ENCODE measurements at places on chromosomes 7 and 10.

GRCh38 chr10:47340608-47341170, 7.5 kb upstream of the RBP3 start:
- no peak for DNase-seq

- no peak for DNase-seq
These were observed 469.0 kb upstream of the IGFBP3 start for GRCh38 chr7:46390042-46390441.

DNA sequence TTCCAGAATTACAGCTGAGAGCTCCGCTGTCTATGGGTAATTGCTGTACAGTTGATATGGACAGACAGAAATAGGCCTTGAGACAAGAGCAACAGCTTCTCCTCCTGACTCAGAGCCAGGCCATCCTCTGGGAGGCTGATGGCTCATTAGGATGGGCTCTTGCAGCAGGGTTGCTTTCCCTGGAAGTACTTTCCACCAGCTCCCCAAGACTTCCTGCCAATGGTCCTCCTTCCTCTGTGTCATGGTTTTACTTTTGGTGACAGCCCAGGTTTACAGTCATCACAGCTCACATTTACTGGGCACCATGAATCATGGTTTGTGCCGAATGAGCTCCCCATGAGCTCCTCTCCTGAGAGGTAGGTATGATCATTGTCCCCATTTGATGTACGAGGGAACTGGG, 131.8 kb downstream of the HECW1 start:
- DNase-seq = no peak

DNA sequence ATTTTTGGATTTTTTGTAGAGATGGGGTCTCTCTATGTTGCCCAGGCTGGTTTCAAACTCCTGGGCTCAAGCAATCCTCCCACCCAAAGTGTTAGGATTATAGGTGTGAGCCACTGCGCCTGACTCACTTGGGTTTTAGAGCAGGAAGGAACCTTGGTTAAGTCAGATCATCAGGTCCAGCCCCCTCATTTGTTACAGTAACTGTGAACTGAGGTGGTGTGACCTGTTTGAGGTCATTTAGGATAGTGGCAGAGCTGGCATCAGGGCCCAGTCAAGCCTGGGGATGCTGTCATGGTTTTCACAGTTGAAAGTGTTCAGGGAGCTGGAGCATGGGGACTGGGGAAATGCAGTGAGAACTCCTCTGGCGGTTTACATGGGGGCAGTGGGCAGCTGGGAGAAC, 159.6 kb downstream of the TAX1BP1 start:
- no peak for DNase-seq

DNA sequence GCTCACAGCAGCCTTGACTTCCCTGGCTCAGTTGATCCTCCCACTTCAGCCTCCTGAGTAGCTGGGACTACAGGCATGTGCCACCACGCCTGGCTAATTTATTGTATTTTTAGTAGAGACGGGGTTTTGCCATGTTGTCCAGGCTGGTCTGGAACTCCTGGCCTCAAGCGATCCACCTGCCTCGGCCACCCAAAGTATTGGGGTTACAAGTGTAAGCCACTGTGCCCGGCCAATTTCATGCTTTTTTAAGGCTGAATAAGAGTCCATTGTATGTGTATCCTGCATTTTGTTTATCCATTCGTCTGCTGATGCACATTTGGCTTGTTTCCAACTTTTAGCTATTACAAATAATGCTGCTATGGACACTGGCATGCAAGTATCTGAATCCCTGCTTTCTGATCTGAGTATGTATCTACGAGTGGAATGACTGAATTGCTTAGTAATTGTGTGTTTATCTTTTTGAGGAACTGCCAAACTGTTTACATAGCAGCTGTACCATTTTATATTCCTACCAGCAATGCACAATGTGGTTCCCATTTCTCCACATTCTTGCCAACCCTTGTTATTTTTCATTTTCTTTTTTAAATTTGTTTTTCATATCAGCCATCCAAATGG, 37.3 kb upstream of the TPST1 start:
- no peak for DNase-seq

- no peak for DNase-seq
These were observed 36.7 kb downstream of the ARHGAP22 start for GRCh38 chr10:48568131-48568530.

GRCh38 chr10:79292891-79293746, 54.1 kb upstream of the PPIF start:
- no peak for DNase-seq

GRCh38 chr10:60282771-60283353, 106.8 kb downstream of the ANK3 start:
- no peak for DNase-seq

DNA sequence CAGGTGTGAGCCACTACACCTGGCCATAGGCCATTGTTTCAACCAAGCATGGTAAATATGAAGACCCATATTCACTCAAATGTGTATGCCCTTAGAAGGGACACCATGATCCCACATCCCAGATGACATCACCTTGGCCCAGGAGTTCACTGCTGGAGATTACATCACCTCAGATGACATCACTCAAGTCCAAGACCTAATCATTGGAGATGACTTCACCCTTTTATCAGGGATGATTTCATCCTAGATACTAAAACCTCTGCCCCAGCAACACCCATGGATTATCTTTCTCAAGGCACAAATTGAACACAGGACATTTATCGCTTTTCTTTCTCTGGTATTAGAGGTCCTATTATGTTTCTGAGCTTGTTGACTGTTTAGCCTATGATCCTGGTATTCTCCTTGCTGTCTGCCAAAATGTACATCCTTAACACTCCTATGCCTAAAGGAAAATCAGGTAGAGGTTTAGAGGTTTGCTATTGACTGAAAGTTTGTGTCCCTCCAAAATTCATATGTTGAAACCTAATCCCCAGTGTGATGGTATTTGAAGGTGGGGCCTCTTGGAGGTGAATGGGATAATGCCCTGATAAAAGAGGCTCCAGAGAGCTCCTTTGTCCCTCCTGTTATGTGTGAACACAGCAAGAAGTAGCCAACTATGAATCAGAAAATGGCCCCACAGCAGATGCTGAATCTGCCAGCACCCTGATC, 9.8 kb upstream of the CYP2C18 start:
- DNase-seq = no peak

GRCh38 chr10:74153123-74153522, 2.1 kb downstream of the ADK start:
- DNase-seq = no peak

- DNase-seq = no peak
These were observed 179.8 kb upstream of the CSTF2T start for GRCh38 chr10:51879238-51879637.

- no peak for DNase-seq
These were observed 466.3 kb downstream of the SEMA3D start for GRCh38 chr7:84720456-84721097.

GRCh38 chr7:80428161-80429054, 83.5 kb downstream of the GNAT3 start:
- DNase-seq = no peak

- peak; percentile 45 for DNase-seq
These were observed 15.1 kb upstream of the NME8 start for GRCh38 chr7:37833107-37833817.

- no peak for DNase-seq
These were observed 170.9 kb downstream of the USP6NL start for GRCh38 chr10:11440250-11441150.

- no peak for DNase-seq
These were observed 1.5 kb upstream of the RGS10 start for GRCh38 chr10:119543814-119544642.

GRCh38 chr10:44471410-44471809, 86.5 kb upstream of the CXCL12 start:
- DNase-seq = no peak

- no peak for DNase-seq
These were observed 57.9 kb downstream of the ZNF438 start for GRCh38 chr10:30973737-30974136.

GRCh38 chr10:29205787-29206186, 83.1 kb upstream of the LYZL1 start:
- no peak for DNase-seq

- DNase-seq = no peak
These were observed 360.1 kb downstream of the TNS3 start for GRCh38 chr7:47221826-47222225.

GRCh38 chr10:11011436-11011835, 6.2 kb upstream of the CELF2 start:
- DNase-seq = no peak

GRCh38 chr7:7639847-7640220, 718 bp upstream of the UMAD1 start:
- no peak for DNase-seq

DNA sequence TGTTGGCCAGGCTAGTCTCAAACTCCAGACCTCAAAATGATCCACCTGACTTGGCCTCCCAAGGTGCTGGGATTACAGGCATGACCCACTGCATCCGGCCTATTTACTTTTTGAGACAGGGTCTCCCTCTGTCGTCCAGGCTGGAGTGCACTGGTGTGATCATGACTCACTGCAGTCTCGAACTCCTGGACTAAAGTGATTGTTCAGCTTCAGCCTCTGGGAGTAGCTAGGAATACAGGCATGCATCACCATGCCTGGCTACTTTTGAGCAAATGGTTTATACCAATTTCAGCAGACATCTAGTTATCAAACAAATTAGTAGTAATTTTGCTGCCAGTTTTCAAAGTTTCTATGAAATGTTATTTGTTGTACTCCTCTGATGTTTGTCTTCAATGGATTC, 2.2 kb upstream of the WAC start:
- no peak for DNase-seq

- DNase-seq = peak; percentile 40
These were observed 13.1 kb downstream of the DPYSL4 start for GRCh38 chr10:132199854-132200311.

DNA sequence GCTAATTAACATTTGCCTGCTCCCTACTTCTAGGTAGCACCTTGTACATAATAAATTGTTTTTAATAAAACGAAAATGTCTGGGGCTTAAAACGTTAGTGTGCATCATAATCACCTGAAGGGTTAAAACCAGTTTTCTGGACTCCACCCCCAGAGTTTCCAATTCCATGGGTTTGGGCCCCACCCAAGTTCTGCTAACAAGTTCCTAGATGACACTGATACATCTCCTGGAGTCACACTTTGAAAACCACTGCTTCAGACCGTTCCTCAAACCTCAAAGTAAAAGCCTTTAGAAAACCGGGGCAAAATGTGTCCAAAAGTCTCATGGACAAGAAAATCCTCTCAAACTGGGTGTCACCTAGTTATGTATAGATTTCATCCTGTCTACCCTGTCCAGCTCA, 9.3 kb downstream of the OSBPL3 start:
- no peak for DNase-seq

GRCh38 chr7:103121641-103122040, 27.3 kb downstream of the NAPEPLD start:
- DNase-seq = no peak

DNA sequence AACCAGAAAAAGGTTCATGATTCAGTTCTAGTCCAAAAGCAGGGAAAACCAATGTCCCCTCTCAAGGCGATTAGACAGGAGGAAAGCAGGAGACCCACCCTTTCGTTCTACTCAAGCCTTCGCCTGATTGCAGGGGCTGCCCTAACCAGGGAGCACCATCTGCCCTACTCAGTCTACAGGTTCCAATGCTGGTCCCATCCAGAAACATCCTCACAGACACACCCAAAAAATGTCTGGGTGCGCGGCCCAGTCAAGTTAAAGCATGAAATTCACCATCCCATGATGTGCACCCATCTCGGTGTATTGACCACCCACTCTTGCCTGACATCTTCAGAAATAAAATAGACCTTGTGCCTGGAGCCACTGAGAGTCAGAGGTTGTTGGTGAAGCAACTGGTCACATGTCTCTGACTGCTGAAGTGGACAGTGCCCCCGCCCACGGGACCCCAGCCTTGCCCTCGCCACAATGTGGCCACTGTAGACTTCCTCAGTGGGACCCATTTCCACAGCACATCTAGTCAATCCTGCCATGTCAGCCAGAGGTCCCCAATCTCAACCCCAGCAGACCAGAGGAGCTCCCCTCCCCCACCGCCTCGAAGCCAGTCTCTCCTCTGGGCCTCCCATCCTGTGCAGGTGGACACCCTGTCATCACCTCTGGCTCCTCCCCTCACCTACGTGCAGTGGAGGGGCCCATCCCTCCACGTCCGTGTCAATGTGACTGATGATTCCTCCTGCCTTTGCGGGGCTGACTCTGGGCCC, 116.3 kb upstream of the PPP2R2D start:
- DNase-seq = no peak

GRCh38 chr10:6244510-6244909, 41.8 kb downstream of the PFKFB3 start:
- no peak for DNase-seq

- DNase-seq = no peak
These were observed 5.0 kb upstream of the AQP1 start for GRCh38 chr7:30906515-30907240.

GRCh38 chr10:90204131-90204955, 503.0 kb downstream of the KIF20B start:
- DNase-seq = no peak

DNA sequence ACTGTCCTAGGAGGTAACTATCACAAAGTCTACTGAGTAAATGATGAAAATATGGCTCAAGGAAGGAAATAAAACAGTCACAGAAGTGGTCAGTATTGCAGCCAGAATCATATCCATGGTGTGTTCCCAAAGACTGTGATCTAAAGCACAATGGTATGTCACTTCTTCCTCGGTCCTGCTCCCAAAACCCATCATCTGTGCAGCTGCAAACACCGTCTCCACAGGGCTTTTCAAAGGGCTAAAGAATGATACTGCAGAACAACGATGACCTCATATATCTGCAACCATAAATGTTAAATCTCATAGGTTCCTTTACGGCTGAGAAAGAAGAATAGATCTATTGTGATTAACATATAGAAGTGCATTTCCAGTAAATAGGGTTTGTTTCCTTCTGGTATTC, 465.0 kb downstream of the GRID1 start:
- no peak for DNase-seq

GRCh38 chr7:116630932-116631671, 40.9 kb upstream of the MET start:
- peak; percentile 81 for DNase-seq

- peak; percentile 85 for DNase-seq
These were observed 652 bp downstream of the KAZALD1 start for GRCh38 chr10:101062232-101063049.

DNA sequence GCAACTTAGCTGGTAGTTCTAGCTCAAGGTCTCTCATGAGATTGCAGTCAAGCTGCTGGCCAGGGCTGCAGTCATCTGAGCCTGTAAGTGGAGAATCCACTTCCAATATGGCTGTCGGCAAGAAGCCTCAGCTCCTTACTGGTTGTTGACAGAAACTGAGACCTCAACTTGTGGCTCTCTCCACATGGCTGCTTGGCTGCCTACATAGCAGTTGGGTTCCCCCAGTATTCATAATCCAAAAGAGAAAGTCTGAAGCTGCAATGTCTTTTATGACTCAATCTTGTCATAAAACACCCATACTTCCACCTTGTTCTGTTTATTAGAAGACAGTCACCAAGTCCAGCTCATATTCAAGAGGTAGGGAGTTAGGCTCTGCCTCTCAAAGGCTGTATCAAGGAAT, 334.9 kb upstream of the KMT2E start:
- DNase-seq = no peak

- peak; percentile 14 for DNase-seq
These were observed 6.2 kb upstream of the CH25H start for GRCh38 chr10:89213191-89213808.

Measured in mucosa of descending colon (tissue), 3 donors.